CMK (cell line): ENCODE measurements at places on chromosomes 2 and 18.

DNA sequence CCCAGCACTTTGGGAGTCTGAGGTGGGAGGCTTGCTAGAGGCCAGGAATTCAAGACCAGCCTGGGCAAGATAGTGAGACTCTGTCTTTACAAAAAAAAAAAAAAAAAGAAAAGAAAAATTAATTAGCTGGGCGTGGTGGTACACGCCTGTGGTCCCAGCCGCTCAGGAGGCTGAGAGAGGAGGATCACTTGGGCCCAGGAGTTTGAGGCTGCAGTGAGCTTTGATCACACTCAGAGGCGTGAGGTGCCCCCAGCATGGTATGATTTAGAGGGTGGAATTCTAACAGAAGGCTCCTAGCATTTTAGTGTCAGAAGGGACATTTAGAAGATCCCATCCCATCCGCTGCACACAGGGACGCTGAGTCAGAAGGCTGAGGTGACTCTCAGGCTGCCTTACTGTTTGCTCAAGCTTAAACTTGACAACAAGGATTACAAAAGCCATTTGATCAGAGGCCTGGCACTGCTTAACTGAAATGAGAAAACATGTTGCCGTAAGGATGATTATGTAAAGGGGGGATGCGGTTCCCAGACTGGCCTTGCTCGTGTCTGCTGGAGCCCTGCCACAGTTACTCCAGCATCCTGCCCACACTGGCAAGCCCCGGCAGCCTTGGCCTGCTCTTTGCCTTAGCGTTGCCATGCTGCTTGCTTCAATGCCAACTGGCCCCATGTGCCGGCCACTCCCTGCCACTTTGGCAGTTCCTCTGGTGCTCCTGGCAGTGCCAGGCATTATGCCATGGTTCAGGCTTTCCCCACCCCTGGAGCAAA lies 45.6 kb upstream of the SLC1A4 start:
- DNase-seq: no peak

- no peak for DNase-seq
These were observed 225.7 kb downstream of the MREG start for GRCh38 chr2:215787565-215788178.

GRCh38 chr2:11008773-11009172 lies 97.0 kb downstream of the KCNF1 start:
- no peak for DNase-seq

DNA sequence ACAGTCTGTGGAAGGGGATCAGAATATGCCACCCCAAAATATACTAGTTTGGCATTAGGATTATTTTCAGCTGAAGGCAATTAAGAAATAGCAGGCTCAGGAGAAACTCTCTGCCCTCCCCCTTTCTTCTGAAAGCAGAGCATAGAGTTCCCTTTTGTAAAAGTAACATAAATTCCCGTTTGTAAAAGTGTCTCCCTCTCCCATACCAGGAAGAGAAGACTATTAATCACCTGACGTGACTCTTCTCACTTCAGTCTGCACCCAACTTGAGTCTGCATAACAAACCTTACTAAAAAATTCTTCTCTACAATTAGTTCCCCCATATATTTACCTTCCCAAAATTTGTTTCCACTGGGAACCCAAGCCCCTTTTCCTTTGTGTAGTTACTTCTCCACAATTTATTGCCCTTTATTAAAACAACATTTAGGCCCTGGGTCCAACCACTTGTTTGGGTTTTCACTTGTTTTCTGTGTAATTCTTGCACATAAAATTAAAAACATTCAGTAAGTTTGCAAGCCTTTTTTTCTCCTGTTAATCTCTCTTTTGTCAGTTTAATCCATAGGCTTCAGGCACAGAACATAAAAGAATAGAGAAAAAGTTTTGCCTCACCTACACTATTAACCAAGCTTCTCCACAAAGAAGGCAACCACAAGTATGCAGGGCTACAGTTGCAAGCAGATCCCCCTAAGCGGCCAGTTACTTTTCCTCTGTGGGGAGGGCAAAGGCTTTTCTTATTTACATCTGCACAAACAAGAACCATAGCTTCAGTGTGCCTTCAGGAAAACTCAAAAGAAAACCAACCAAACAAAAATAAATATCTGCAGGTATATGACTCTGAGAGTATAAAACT lies 107.6 kb upstream of the MSH2 start:
- DNase-seq: no peak

GRCh38 chr2:27638709-27639108 lies 9.9 kb downstream of the GPN1 start:
- no peak for DNase-seq

DNA sequence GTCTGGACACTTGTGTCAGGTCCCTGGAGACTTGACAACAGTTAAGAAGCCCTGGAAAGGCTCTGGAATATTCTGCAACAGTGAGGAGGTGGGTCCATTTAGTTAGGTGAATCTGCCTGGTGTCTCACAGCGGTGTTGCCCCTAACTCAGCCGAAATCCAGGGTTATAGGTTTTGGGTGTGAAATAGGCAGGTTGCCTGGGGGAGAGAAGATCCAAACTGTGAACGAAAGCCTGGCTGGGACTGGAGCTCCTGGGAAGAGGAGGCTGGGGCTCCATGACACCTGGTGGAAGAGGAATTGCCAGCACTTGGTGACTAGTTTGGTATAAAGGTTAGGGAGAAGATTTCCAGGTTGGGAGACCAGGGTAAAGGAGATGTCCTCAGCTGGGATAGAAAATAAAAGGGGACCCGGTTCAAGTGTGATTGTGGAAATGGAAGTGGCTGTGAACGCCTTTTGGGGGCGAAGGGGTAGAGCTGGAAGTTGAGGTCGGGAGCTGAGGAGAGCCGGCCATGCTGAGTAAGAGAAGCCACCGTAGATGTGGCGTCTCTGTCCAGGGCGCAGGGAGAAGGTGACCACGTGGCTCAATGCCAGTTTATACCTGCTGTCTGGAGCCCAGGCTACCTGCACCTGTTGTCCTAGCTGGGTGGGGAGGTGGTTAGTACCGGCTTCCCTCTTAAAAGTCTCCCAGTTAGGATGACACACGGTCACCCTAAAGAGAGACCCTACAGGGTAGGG lies 3.0 kb upstream of the GAREM2 start:
- DNase-seq: no peak

DNA sequence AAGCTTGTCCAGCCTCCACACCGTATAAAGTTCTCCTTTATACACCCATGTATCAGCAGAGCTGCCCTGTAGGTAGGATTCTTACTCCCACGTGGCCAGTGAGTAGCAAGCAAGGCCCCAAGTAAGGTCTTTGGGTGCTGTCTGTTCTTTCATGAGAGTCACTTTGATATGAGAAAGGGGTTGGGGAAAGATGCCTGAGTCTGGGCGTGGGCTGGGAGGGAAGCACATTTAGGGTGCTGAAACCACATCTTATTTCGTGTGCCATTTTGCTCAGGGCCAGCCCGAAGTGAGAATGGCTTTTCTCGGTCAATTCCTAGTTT lies 436 bp upstream of the ITPRIPL1 start:
- no peak for DNase-seq

DNA sequence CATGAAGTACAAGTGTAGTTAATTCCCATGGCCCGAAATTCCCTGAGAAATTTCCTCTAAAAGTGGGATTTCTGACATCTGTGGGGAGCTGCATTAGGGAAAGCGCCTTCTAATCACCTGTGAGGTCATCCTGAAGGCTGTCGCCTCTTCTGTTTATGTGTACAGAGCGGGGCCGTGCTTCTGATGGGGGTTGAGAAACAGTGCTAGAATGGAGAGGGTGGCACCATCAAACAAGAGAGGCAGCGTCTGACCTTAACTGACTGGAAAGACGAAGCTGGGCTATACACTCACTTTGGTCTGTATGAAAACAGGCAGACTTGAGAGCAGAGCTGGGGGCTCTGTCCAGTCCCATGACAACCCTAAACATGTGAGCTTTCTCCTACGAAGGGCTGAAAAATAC lies 44.2 kb upstream of the DNMT3A start:
- no peak for DNase-seq
